ENCODE measurements at places on chromosomes 5 and 9. TPM values are rescaled to one million over a fixed set of nuclear protein-coding genes. Genes with fewer than 3 reads are reported as not detected.
A peak's percentile ranks its signal among the peaks of the same experiment; 100 is the strongest.

GRCh38 chr9:123654994-123655637 lies 274.8 kb downstream of the DENND1A start:
- DNase-seq, result no peak

- no peak for DNase-seq
Observed at GRCh38 chr5:154701181-154701580, 54.0 kb upstream of the LARP1 start.

GHR gene
- total RNA-seq, result 4.0 TPM

GRCh38 chr9:83106263-83106662 lies 43.3 kb upstream of the RASEF start:
- DNase-seq, result no peak

DNA sequence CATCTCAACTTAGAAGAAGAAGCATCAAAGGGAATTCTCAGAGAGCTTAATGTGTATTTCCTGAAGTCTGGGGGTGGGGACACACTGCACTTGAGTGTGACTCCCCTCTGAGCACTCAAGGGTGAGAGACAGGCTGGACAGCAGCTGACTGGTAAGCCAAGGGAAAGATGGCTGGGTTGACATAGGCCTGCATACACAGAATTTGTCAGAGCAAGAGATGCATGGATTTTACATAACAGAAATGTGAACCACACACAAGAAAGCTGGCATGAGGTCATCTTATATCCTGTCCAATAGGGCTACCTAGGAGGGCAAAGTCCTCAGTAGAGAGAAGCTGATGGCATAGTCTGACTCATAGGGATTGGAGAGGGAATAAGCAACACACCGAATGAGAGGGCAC lies 114.3 kb upstream of the EPB41L4A start:
- no peak for DNase-seq

GRCh38 chr9:19203058-19203457 lies 27.4 kb upstream of the DENND4C start:
- DNase-seq, result no peak

PCDHAC1 gene
- total RNA-seq, result 0.28 TPM

HAVCR1 gene
- total RNA-seq, result 16.3 TPM

SCGB3A2 gene
- total RNA-seq, result not detected

PCDHGA5 gene
- 0.70 TPM for total RNA-seq

PCDHGB4 gene
- 1.3 TPM for total RNA-seq

- DNase-seq, result no peak
Observed at GRCh38 chr5:32013658-32014057, 160.5 kb downstream of the GOLPH3 start.

DNA sequence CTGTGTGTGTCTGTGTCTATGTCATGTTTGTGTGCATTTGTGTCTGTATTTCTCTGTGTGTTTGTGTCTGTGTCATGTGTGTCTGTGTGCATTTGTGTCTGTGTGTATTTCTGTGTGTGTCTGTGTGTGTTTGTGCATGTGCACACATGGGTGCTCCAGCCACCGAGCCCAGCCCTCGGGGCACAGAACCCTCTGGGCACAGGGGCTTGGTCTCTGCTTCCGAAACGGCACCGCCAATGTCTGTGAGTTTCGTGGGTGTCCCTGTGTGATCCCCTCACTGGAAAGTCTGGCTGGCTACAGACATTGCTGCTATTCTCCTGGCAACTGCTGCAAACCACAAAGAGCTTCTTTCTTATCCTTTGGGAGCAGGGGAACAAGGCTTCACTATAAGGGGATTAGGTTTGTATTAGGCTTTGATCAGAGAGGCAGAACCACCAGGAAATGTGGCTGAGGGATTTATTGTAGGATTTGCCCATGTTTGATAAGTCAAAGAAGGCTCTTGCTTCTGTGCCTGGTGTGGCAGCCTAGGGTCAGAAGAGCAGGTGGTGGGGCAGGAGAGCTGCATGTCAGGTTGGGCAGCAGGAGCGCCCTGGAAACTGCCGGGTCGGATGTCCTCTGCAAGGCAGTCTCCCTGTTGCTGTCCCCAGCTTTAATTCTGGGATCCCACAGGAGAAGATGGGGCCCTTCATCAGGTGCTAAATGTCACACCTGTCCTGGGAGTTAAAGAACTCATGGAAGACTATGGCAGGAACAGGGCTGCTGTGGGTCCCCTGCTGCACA lies 39.6 kb upstream of the FCN1 start:
- DNase-seq, result peak; percentile 8

All from left colon (tissue), 2 donors.